Stimulated activated CD4-positive, alpha-beta T cell treated with anti-CD3 and anti-CD28 coated beads, Interleukin-4, amount 100 ng/mL, for 1 hour (primary cell): ENCODE measurements at places on chromosomes 3 and 15.
A peak's percentile ranks its signal among the peaks of the same experiment; 100 is the strongest.

- no peak for DNase-seq
These were observed 27.6 kb downstream of the CHRNA7 start for GRCh38 chr15:32057876-32058425.

GRCh38 chr3:138362538-138362937, 14.2 kb downstream of the MRAS start:
- no peak for DNase-seq

- DNase-seq, result no peak
These were observed 27.2 kb downstream of the FEM1B start for GRCh38 chr15:68304589-68305337.

- no peak for DNase-seq
These were observed 33.5 kb upstream of the HHATL start for GRCh38 chr3:42736081-42736480.

DNA sequence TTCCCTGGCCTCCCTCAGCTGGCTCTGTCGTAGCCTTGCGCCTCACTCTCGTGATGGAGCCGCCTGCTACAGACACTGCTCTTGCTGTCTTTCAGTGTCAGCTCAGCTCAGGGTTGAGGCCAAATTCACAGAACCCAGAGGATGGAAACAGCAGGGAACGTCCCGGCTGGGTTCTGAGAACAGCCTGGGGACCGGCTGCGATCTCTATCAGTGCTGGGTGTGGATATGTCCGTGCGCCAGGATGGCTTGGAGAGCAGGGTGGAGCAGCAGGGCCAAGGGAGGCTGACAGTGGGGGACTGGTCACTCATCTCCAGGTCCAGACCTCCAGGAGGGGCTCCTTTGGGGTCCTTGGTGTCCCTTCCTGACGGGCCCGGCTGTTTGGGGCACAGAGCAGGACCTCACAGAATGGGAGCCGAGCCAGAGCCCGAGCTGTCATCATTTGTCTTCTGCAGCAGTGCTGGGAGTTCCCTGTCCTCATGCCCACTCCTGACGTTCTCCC, 18.4 kb downstream of the KLF15 start:
- no peak for DNase-seq

GRCh38 chr3:129530251-129530791, 1.9 kb downstream of the RHO start:
- no peak for DNase-seq

DNA sequence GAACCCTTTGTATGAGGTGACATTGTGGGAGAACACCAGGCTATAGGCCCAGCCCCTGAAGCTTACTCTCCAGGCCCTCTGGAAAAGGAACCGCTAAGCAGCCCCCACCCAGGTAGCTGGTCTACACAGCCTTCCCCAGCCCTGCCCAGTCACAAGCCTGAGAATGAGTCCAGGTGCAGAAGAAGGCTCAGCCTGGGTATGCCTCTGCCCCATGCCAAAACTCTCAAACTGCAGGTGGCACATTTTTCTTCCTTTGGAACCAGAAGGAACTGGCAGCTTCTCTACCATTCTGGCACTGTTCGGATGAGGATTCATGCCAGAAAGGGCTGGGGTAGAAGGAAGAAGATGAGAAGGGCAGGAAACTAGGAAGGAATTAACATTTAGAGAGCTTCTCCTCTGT, 23.7 kb upstream of the TBC1D21 start:
- DNase-seq, result no peak

GRCh38 chr3:161657786-161658185, 161.2 kb downstream of the OTOL1 start:
- DNase-seq, result no peak

GRCh38 chr3:16513141-16514020, at the start of gene RFTN1:
TSS of gene RFTN1 (minus strand) at chr3:16513699. CDS start at chr3:16493869, 19,830 bp downstream.
- DNase-seq, result peak; percentile 57

DNA sequence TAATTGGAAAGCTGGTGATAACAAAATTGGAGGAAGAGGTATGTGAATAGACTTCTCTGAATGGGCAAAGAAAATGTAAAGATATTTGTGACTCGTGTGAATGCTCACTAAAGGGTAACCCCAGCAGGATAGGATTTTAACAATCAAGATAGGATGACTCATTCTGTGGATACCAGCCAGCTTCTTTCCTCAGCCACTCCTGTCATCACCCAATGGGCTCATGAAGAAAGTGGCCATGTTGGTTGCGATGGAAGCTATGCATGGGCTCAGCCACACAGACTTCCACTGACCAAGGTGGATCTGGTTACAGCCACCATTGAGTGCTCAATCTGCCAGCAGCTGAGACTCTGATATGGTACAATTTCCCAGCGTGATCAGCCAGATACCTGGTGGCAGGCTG, 40.9 kb downstream of the STRIT1 start:
- DNase-seq, result no peak

- DNase-seq, result no peak
These were observed 50.6 kb downstream of the KLHDC8B start for GRCh38 chr3:49222002-49222401.
